Activated T-helper 9 cell treated with anti-CD3 and anti-CD28 coated beads, Interleukin-2, amount 50 U/mL, for 16 hours (primary cell): ENCODE measurements at places on chromosomes 6 and 20.

- DNase-seq: no peak
These were observed 55.5 kb downstream of the FOXC1 start for GRCh38 chr6:1665214-1665613.

DNA sequence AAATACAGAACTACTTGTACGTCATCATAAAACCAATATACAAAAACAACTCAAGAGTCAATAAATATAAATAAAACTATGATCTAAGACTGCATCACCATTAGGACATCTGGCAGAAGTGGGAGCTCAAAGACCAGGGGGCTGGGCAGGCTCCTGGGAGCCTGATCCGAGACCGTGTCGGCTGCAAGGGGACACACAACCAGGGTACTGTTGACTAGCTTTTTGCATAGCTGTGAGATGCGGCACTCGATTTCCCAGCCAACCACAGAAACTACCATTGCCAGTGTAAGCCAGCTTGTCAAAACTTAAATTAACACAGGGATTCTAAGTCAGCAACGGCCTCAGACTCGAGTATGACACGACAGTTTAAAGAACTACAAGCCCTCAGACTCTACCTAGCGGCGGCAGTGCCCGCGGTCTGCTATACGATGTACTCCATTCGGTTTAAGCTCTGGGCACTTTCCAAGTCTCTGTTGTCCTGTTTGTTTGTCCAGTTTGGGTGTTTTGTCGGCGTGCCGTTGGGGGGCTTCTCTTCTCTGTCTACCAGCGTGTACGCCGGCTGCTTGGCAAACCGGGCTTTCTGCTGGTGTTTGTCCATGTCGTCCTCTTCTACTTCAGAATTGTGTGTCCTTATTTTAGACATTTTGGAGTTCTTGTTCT lies 34.6 kb downstream of the JAG1 start:
- DNase-seq: no peak

GRCh38 chr20:24851346-24852019 lies 97.6 kb upstream of the CST7 start:
- DNase-seq: no peak

- no peak for DNase-seq
These were observed 933.4 kb downstream of the TFAP2A start for GRCh38 chr6:9481292-9482029.

GRCh38 chr20:49983848-49984408 lies 1.1 kb downstream of the SNAI1 start:
- DNase-seq: no peak

GRCh38 chr20:20367575-20368417 lies at the start of gene INSM1:
Gene INSM1, plus strand, starts transcription at chr20:20368104. Its CDS starts 164 bp downstream, at chr20:20368268.
- no peak for DNase-seq

DNA sequence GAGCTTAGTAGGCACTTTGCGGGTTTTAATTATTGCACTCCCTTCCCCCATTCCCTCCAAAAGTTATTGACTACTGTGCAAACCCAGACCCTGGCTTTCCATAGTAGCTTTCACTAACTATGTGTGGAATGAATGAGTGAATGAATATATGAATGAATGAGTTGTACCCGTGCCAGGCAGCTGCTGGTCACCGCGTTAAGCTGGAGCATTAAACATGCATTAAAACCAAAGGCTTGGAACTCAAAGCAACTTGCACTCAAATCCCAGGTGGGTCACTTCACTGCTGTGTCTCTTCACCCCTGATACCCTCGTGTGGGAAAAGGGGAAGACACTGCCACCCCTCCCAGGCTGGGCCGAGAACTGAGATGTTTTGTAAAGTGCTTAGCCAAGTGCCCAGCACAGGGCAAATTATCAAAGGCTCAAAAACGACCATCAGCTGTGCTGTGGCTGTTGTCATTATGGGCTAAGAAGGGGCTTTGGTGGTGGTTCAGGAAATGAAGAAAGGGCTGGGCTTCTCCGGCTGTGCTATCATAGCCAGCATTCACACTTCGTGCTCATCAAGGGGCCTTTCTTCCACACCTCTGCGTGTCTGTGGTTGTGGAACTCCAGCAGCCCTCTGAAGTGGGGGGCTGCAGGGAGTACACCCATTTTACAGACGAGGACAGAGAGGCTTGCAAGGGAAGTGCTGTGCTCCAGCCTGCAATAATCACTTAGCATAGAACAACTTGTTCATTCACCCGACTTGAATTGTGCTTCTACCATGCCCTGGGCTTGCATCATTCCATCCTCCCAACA lies 60.2 kb upstream of the STX16 start:
- no peak for DNase-seq

DNA sequence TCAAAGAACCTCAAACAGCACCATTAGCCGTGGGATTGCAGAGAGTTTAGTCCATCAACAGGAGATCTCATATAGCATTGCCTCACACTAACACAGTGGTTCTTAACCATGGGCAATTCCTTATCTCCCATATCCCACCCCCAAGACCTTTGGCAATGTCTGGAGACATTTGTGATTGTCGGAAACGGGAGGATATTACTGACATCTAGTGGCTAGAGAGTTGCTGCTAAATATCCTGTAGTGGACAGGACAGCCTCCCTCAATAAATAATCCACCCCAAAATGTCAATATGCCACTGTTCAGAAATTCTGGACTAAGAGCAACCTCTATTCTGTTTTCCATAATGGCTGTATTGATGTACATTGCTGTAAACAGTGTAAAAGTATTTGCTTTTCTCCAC lies 210.1 kb upstream of the CCN2 start:
- DNase-seq: no peak

DNA sequence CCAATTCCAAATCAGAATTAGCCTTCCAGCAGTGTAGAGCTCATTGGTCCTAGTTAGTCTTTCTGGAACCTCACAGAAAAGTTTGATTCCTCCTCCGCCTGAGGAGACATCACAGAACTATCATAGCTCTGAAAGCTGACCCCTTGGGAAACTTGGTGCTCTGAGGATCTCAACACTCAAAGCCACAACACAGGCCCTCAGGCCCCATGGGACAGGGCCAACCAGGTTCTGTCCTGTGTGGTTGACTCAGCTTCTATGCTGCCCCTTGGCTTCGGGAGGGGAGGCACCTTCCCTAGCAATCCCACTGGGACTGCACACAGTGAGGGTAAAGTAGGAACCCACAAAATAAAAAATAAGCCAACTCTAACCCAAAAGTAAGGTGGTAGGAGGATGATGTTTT lies 237.5 kb upstream of the ECI2 start:
- no peak for DNase-seq

- DNase-seq: no peak
These were observed 26.1 kb downstream of the SRPK1 start for GRCh38 chr6:35894776-35895175.

DNA sequence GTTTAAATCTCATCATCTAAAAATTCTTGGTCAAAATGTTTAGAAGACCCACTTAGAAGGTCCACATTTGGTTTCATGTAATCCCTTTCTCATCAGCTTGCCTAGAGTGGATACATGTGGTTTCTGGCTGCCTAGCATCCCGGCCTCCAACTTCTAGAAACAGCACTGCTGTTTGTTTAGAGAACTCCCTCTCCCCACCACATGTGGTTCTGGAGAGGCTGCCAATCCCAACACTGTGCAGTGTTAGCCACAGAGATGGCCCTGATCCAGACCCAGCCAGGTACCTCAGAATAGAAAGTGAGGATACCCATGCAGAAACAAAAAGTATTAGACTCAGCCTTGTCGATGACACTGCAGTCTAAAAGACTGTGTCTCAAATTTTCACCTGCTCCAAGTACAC lies 241.8 kb downstream of the BCKDHB start:
- no peak for DNase-seq

- DNase-seq: no peak
These were observed 135.6 kb downstream of the COL12A1 start for GRCh38 chr6:75070244-75070643.

GRCh38 chr6:16337295-16337975 lies 99.0 kb downstream of the GMPR start:
- no peak for DNase-seq

DNA sequence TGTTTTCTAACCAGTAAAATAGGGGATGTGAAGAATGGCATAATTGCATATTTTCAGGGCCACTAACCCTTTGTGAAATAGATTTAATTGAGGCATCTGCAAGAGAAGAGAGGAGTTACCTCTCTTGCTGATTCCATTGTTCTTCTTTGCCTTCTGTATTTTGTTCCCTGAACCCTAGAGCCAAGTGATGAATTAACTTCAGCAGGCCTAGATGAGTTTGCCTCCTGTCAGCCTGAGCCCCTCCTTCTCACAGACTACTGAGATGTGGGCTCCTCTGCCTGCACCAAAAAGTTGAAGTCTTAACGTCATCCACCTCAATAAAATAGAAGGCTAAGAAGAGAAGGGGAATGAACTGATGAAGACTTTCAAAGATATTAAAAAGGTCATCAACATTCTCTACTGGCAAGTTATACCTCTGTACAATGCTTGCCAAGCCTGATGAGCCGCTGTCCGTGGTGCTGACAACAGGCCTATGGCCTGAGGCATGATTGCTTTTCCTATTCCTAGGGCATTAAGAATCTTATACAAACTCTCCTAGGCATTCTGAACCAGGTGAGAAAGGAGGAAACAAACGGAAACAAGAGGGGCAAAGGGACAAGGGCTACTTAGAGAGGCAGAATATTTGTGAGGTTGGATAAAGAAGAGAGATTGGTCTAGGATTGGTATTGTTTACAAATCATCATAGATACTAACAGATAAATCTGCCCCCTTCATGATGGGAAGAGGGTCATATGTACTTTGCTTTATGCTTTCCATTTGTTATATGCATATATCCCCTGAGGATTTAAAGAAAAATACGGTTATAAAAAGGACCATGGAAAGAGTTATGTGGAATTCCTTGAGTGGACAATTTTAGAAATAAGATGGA lies 46.8 kb downstream of the CD24 start:
- no peak for DNase-seq

DNA sequence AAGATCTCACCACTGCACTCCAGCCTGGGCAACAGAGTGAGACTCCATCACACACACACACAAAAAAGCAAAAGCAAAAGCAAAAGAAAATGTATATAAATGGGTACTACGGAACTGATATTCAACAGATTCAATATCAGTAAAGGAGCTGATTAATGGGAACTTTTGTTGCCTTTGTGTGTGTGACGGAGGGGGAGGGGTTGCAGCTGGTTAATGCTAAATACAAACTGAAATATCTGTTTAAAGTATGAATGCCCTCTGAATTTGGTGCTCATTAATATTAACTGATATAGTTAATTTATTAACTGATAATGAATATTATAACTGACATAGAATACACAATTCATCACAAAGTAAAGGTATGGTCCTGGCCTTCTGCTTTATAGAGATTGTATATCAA lies 8.4 kb downstream of the NCOA6 start:
- DNase-seq: no peak

DNA sequence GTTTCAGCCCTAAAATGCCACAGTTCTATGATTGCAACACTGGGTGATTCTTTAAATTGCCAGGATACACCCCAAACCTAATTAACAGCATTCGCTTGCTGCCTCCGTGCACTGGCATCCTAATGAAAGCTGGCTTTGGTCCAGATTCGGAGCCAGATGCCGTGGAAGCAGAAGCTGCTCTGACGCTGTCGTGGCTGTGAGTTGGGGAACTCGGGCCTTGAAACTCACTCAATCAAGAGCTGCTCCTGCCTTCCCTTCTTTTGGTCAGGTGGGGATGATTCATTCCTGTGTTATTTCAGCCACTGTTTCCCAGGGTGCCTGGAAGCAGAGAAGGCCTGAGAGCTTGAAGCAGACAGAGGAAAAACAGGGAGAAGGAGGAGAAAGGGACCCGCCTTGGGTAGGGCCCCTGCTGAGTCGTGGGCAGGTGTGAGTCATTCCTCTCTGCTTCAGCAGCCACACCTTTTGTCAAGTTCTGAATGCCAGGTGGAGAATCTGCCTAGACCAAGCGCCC lies 36.2 kb upstream of the DSP start:
- no peak for DNase-seq

DNA sequence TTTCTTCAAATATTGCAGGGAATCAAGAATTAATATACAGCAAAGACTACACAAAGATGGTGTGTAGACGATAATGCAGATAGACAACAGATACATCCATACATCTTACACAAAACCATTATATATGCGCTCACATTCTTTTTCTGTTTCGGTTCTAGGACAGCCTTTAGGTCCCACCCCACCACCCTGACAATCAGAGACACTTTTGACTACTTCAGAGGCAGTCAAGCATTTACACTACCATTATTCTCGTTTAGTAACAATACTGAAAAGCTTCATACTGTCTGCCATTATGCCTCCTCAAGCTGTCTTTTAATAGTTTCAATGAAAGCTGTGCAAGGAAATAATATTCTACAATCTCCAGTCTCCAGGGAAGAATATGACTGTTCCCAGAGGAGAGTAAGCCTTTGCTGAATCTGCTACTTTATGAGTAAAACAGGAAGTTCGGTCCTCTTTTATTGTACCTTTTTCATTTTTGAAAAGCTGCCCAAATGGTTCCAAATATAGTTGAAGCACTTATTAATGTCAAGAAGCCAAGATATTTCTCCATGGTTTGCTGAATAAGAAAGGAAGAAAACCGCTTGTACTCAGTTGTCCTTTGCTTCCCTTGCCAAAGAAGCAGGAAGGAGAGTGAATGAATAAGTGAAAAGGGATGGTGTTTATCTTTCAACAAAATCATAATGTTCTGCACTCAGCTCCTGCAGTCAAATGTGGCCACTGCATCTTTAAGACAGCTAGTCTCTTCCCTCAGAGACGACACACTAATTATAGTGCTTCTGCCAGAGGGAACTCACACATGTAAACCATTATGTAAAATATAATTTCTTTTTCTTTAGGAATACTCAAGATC lies 468.3 kb downstream of the CDC5L start:
- no peak for DNase-seq

- no peak for DNase-seq
These were observed 12.6 kb upstream of the DST start for GRCh38 chr6:56655249-56655648.

- no peak for DNase-seq
These were observed 172.1 kb upstream of the ID4 start for GRCh38 chr6:19664878-19665612.

GRCh38 chr6:136609873-136610706 lies 59.9 kb upstream of the MAP7 start:
- no peak for DNase-seq

- DNase-seq: no peak
These were observed 76.0 kb upstream of the CD93 start for GRCh38 chr20:23161968-23162696.

- no peak for DNase-seq
These were observed 12.5 kb downstream of the AGPAT4 start for GRCh38 chr6:161261325-161261724.

DNA sequence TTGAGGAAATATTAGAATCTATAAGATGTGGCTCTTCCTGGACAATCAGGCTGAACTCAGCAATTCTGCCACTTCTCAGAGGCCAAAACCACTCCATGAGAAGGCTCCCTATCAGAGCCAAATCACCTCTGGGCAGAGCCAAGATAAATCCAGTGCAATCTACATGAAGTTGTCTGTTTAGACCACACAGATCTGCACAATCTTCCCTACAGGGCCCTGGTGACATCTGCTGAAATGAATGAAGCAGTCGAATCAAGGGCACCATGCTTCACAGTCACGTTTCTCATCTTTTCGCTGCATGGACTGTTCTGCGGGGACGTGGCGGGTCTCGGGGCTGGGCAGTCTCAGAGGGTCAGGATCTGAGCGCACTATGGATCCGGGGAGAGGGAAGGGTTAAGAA lies 60.1 kb upstream of the CD93 start:
- DNase-seq: no peak
